A549 treated with AZD2906 at 1 μM for 4 hours (cell line): ENCODE measurements at places on chromosomes 6 and 20. TPM values are rescaled to one million over a fixed set of nuclear protein-coding genes. Genes with fewer than 3 reads are reported as not detected.

The C20orf204 gene
- total RNA-seq: 0.10 to 0.56 TPM (median 0.41 TPM) in 5 replicates

The KIF25 gene
- 0.03 to 0.07 TPM in 2 of 5 replicates, not detected in the others for total RNA-seq

The PGC gene
- total RNA-seq: 0.09 to 0.38 TPM (median 0.16 TPM) in 5 replicates

The FOXQ1 gene
- total RNA-seq: 2.7 to 5.3 TPM (median 4.8 TPM) in 5 replicates

The NFATC2 gene
- 7.4 to 8.9 TPM (median 8.4 TPM) in 5 replicates for total RNA-seq

The DEFB132 gene
- total RNA-seq: not detected in 5 replicates
